AG09319 (cell line): ENCODE measurements at places on chromosomes 5 and 9.

DNA sequence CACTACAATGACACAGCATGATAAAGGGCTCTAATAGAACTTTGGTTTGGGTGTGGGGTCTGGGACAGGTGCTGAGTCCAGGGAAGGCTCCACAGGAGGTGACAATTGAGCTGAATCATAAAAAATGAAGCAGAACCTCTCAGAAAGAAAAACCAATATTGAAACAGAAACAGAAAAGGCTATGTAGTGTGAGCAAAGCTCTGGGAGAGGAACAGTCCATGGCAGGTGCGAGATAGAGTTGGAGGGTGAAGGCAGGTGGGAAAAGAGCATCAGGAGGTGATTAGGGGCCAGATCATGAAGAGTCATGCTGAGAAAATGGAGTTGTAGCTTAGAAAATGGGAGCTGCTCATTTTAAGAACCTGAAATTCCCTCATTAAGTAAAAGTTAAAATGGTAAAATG is 164.9 kb downstream of the KCTD16 start:
- DNase-seq: no peak

DNA sequence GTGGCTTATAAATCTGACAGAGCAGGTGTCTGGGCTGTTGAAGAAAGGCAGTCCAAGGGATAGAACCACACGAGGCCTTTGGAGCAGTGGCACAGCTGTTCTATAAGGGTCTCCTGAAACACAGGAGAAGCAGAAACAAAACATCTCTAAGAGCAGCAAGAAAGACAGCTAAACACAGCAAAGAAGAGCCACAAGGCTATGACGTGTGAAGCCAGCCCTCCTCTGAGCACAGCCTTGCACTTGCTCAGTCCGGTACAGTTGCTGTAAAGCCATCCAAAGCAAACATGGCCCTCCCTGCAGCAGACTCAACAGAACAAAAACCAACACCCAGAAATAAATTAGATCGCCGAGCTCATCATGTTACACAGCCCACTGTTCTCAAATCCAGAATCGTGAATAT is 2.6 kb upstream of the GZMK start:
- DNase-seq: no peak

GRCh38 chr5:109660301-109660700 is 29.4 kb upstream of the MAN2A1 start:
- DNase-seq: no peak

GRCh38 chr9:103734471-103734870 is 359.6 kb upstream of the SMC2 start:
- no peak for DNase-seq

GRCh38 chr9:86659413-86660046 is 287.8 kb downstream of the GAS1 start:
- no peak for DNase-seq

DNA sequence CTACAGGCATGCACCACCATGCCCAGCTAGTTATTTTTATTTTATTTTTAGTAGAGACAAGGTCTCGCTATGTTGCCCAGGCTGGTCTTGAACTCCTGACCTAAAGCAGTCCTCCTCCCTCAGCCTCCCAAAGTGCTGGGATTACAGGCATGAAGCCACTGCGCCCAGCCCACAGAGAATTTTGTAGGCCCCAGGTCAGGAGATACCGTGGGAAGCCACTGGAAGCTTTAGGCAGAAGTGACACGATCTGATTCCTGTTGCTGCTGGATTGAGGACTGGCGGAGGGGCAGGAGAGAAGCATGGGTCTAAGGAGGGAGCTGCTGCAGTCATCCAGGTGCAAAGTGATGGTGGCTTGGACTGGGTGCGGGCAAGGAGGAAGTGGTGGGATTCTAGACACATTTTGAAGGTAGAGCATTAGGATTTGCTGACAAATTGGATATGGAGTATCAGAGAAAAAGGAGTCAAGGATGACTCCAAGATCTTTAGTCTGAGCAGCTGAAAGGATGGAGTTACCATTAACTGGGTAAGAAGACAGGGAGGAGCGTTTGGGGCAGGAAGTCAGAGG is 20.7 kb downstream of the TCF7 start:
- DNase-seq: no peak

- no peak for DNase-seq
These were observed 59.8 kb downstream of the TNFSF15 start for GRCh38 chr9:114745879-114746550.

- no peak for DNase-seq
These were observed 242.9 kb downstream of the CSNK1G3 start for GRCh38 chr5:123754908-123755307.

- DNase-seq: no peak
These were observed 465.7 kb downstream of the GADD45G start for GRCh38 chr9:90070469-90070868.

GRCh38 chr9:72444435-72444834 is 77.0 kb upstream of the TMC1 start:
- DNase-seq: no peak

DNA sequence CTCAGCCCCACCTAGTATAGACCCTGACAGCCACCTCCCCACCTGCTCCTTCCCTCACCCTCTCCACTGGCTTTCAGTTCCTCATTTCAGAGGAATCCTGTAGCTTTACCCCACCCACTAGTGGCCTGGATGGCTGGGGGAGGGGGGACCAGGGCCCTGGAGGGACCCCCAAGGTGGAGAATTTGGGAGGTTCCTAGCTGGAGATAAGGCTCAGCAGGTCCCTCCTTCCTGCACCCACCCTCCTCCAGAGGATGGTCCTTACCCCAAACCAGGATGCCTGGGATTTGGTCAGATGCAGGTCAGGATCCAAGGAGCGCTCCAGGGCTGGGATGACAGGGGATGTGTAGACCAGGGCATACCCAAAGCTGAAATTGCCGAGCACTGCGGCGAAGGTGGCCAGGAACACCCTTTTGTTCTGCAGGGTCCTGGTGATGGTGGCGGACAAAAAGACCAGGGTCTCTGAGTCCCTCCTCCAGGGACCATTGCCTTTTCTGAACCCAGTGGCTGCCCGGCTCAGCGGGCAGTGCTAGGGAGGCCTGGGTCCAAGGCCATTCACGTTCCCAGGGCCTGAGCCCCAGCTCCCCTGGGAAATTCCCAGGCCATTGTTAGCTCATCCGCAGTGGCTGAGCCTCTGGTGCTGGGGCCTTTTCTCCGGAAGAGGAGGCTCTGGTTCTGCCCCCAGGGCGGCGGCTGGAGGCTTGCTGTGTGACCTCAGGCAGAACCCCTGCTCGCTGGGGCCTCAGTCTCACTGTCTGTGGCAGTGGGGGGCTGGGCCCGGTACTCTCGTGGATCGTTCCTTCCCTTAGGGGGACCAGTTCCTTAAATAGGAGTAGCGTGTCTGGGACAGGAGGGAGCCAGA is 678 bp downstream of the SLC2A6 start:
- DNase-seq: no peak

DNA sequence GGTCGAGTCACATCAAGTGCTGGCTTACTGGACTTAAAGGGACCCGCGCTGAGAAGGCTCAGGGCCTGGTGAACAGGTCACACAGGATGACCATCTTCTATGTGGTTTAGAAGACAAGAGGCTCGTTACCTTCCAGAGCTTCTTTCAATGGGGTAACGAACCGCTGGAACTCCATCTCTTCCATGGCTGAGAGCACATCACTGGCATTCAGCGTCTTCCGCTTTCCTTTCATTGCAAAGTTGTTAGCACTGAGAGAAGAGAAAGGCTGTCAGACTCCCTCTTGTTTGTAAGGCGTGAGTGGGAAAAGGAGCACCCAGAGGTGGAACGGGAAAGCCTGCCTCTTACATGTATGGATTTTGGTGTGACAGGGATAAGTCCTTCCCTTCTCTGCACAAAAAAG is 994 bp downstream of the POLE3 start:
- no peak for DNase-seq

DNA sequence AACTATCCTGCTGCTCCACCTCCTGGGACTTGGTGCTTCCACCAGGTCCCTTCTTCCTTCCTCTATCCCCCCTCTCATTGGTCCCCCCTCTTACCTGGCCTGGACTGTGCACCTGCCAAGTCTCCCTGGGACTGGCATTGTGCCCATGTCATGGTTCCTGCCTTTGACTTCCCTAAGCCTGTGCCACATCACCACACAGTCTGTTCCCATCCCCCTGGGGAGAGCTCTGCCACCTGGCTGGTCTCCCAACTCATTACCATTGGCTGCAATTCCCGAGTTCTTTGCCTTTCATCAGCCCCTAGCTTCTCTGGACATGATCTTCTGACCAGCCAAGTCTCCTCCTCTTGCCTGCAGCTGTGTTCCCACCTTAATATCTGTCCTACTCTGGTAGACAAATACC is 180.3 kb downstream of the SREK1 start:
- no peak for DNase-seq

DNA sequence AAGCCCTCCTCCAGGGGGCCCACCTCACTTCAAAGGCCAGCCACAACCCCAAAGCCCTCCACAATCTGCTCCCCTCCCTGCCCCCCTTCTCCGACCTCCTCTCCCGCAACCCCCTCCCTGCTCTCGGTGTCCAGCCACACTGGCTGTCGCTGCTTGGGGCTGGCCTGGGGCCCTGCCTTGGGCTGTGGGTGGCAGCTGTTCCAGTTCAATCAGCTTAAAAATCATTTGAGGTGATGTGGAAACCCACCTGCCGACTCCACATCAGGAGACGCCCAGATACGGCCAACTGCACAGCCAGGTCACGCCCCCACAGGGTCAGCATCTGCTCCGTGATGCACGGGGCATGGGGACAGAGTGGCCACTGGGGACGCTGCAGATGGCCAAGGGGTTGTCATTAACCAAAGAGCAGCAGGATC is 107.0 kb upstream of the MVB12B start:
- no peak for DNase-seq

DNA sequence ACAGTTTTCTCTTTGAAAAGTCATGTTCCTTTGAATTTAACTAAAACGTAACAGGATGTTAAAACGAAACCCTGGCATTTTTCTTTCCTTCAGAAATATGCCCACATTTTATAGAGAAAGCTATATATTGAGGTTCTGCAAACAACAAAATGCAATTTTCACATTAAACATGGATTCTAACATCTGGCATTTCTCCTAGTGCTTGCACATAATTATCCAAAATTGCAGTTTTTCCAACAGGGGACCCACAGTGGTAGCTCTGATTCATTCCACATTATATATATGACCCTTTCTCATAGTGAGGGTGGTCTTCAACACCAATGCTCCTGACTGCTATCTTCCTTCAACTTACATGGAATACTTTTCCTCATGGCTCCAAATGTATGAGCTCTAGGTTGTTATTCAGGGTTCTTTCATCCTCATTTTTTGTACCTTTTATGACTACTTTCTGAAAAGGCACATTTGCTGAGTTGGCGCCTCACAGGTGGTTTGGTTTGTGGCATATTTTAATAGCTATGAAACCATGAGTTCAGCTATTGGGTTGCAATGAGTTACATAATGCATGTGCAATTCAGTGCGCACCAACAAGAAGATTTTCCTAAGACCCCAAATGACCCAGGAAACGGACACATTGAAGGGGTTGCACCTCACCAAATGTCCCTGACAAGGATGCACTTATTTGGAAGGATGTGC is 551.7 kb downstream of the RAB3C start:
- DNase-seq: no peak

DNA sequence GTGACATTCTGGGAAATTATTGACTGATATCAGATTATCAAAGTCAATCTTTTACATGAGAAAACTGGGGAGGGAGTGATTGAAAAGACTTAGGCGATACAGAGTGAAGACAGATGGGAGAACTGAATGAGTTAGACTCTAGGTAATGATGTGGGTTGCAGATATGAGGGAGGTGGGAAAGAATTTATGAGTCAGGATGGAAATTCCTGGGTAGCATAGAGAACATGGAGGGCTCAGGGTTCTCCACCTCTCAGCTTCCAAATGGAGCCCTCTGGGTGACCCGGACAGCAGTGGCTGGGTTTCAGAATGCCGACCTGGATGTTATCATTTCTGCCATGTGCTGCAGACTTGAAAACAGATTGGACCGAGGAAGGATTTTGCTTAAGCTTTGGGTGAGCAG is 75.4 kb upstream of the SHB start:
- no peak for DNase-seq

GRCh38 chr5:142023836-142024235 is 11.0 kb upstream of the GNPDA1 start:
- DNase-seq: no peak

DNA sequence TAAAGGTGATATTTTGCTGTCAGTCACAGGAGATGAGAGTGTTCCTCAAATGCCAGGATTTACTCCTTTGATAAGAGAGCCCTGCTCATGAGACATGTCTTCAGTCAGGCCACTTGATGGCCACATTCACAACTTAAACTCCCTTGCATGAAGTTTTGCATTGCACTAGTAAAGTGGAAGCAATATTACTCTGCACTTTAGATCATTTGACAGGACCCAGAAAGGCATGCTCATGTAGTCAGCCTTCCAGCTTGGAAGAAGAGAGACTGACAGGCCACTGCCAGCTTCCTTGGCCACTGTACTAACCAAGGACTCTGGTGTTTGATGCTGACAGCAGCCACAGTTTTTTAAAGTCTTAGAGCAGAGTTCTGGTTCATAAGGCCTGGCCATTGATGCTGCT is 42.6 kb downstream of the NPR3 start:
- peak; percentile 16 for DNase-seq

- DNase-seq: no peak
These were observed 71.2 kb upstream of the FREM1 start for GRCh38 chr9:14981291-14981950.

- DNase-seq: no peak
These were observed 43.4 kb upstream of the SLC9A3 start for GRCh38 chr5:567664-568060.

DNA sequence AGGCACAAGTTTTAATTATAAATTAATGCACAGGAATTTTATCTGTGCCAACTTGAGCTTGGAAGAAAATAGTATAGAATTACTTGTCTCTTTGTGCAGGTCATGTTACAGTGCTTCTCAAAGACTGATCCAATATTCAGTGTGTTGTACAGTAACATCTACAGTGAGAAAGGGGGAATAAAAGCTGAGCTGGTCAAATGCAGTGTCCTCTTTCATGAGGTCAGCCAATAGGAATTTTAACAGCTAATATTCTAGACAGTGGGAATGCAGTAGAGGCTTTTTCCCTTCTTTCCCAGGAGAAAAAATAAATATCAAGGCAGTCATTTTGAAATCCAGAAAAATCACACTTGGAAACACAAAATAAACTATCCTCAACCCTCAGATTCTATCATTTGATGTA is 95.7 kb upstream of the ITGA1 start:
- no peak for DNase-seq

DNA sequence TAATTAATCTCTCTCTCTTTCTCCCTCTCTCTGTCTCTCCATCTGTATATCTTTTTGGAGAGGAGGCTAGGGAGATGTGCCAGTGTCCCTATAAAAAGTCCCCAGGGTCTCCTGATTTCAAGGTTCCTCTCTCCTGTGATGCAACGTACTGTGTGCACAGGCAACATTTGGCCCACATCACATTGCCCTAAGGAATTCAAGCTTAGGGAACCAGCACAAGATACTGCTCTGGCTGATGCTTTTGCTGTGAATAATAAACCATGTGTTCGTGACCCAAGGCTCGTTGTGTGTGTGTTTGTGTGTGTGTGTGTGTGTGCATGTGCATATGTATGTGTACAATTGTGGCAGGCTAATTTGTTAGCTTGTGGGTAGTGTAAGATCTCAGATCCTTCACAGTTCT is 9.7 kb downstream of the SPATA9 start:
- no peak for DNase-seq

GRCh38 chr9:76910861-76911260 is 4.9 kb upstream of the PRUNE2 start:
- no peak for DNase-seq
